ENCODE measurements at places on chromosomes 2 and 18.

DNA sequence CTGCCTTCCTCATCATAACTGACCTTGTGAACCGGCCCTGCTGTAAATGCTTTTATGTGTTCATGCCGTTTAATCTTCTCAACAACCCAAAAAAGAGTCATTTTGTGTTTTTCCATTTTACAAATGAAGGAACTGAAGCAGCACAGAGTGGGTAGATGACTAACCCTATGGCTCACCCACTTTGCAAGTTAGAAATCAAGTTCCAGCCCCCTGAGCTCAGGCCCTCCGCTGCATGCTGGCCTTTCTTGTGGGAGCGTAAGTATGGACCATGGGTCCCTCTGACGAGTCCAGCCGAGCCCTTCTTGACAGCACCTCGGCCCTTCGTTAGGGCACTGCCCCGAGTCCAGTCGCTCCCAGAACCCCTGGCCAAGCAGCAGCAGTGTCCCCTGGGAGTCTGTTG is 194.6 kb downstream of the GLI2 start:
- no peak for DNase-seq

- DNase-seq, result no peak
Measured at GRCh38 chr2:130183512-130184373, 1.7 kb downstream of the MZT2B start.

- no peak for DNase-seq
Measured at GRCh38 chr18:76496194-76496890, 1.3 kb upstream of the ZNF516 start.

DNA sequence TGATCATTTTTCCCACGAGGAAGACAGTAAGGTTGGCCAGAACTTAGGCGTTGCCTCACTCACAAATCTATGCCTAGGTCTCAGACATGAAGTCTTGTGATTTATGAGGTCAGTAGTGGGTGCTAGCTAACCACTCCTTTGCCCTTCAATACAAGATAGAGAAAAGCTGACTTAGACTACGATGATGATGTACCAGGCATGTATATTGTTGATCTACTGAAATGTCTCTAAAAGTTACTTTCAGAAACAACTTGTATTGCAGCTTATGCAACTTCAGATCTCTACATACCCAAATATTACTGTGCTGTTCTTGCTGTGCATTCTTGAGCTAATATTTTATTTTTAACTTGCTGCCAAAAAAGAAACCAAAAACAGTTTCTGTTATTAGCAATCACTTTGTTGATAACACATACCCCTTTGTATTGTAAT is 30.6 kb downstream of the MAPRE2 start:
- no peak for DNase-seq

Measured in activated naive CD8-positive, alpha-beta T cell treated with anti-CD3 and anti-CD28 coated beads, Interleukin-2, amount 50 U/mL, for 16 hours (primary cell).